ENCODE measurements at places on chromosomes 5 and 9.

GRCh38 chr9:138022121-138022741, 144.6 kb downstream of the CACNA1B start:
- DNase-seq, result peak; percentile 6

DNA sequence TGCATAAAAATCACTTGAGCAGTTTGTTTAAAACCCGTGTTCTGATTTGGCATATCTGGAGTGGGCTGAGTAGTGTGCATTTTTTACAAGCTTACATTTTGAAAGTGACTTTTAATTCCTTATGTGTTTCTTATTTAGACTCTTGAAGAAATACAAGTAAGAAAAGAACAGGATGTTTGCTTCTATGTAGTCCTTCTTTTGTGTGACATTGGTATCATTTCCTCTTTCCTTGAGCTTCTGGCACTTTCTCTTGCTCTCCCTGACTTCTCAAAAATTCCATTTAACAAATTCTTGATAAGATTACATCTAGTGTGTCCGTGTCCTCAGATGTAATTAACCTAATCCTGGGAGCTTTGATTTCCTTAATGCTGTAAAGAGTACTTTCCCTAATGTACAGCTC, 12.5 kb downstream of the GARNL3 start:
- no peak for DNase-seq

DNA sequence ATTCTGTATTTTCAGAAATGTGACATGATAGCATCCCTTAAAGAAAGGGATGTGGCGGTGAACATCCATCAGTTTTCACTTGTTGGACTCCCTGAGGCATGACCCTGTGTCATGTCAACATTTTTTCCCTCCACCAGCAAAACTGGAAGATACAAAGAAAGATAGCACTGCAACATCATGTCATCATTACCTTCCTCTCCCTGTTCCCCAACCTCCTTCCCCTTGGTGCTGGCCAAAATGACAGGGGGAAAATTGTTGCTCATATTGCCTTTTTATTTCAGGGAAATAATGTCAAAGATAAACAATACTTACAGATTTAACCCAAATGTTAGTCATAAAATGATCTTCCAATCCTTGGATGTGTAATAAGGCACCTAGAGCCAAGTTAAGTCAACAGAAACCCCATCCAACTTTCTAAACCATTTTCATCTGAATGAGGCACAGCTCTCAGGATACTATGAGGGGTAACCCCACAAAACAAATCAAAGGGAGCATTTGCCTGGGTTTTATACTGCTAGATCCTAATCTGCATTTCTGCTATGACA, 644.3 kb downstream of the ACTL7B start:
- DNase-seq, result no peak

DNA sequence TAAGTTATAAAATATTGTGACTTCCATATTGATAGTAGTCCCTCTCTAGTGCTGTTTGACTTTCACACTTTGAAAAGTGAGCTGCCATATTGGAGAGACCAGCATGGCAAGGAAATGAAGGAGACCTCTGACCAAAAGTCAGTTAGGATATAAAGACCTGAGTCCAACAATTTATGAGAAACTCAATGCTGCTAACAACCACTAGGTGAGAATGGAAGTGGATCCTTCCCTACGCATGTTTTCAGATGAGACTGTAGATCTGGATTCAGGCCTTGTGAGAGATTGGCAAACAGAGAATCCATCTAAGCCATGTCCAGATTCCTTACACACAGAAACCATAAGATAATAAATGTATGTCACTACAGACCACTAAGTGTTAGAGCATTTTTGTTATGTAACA, 81.6 kb downstream of the CTNND2 start:
- DNase-seq, result no peak

DNA sequence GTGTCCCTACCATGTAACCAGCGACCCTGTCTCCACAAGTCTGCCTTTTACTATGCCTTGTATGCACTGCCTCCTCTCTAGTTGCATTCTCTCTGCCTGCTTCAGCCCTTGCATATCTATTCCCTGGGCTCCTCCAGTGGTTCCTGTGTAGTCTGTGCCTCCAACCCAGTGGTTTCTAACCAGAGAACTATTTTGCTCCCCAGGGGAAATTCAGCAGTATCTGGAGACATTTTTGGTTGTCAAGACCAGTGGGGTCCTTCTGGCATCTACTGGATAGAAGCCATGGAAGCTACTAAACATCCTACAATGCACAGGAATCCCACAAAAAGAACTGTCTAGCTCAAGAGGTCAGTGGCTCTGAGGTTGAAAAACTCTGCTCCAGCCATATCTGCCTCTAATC, 224.1 kb upstream of the RASEF start:
- no peak for DNase-seq

- DNase-seq, result no peak
Measured at GRCh38 chr9:24385077-24385476, 160.6 kb downstream of the IZUMO3 start.

DNA sequence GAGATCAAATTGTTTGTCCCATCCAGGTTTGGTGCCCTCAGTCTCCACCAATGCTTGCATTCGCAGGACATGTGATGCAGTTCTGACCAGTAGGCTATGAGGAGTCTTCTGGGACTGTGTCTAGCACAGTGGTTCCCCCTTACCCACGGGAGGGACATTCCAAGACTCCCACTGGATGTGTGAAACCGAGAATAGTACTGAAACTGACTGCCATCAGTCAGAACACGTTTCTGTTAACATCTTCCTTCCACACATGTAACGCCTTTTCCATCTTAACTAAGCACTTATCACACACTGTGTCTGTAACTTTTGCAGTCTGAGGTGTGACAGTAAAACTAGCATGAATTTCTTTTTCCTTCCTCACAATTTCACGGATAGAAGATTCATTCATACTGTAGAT, 74.7 kb downstream of the PTTG1 start:
- DNase-seq, result no peak

DNA sequence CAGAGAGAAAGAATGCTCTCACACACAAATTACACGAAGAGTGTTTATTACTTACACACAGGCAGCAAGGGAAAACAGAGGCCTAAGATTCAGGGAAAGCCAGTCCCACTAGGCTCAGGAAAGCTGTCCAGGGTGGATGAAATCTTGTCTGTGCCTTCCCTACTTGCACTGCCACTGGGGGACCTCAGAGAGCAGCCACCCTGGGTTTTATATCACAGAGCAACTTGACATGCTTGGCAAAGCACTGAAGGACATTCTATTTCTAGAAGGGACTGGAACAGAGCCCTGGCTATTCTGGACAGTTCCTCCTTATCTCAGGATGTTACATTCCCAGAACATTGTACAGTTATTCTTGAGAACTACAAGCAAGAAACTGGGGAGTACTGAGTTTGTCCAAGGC, 7.5 kb upstream of the PRSS3 start:
- no peak for DNase-seq

- no peak for DNase-seq
Measured at GRCh38 chr5:143564417-143564816, 160.9 kb upstream of the NR3C1 start.

DNA sequence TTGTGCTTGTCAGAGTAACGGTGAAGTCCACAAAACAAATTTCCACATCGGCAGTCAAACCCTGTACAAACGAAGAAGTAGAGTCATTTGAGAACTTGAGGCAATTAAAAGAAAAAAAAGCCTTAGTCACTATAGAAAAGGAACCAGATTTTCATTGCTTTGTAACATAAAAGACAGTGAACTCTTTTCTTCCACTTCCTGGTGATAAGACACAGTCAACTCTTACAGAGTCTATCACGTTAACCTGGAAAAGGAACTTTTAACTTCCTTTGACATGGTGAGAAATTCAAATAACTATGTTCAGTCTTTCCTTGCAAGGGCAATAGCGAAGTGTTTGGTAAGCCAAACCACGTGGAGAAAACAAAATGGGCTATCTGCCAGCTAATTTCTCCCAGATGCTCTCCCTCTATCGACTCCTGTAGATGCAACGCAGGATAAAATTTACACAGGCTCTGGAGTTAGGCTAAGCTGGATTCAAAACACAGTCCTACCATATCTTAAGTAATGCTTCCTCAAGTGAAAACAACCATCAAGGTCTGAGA, 8.9 kb downstream of the ZFAND5 start:
- DNase-seq, result no peak

DNA sequence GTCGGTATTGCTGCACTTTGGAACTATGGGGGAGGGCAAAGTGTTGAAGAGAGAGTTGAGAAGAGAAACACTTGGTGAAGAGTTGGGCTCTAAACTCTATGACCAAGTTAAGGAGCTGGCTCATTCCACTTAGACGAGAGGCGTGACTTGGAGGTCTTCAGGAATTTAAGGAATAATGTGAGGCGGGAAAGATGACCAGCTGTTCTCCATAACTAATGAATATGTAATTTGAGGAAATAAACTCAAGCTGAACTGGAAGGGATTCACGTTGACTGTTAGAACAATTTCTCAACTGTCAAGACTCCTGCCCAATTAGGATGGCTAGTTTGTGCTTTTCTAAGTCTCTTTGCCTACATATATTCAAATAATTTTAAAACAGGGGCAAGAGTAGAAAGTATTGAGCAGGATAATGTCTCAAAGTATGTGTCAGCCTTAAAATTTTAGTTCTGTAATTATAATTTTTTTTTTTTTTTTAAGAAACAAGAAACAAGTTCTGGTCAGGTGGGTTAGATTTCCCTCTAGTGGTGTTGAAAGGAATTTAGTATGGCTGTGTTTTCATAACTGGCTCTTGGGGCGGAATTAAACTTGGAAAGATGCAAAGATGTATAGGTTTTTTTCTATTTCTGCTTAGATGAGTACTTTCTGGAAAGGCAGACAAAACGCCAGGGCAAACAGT, 33.4 kb downstream of the TMEM252 start:
- DNase-seq, result no peak

DNA sequence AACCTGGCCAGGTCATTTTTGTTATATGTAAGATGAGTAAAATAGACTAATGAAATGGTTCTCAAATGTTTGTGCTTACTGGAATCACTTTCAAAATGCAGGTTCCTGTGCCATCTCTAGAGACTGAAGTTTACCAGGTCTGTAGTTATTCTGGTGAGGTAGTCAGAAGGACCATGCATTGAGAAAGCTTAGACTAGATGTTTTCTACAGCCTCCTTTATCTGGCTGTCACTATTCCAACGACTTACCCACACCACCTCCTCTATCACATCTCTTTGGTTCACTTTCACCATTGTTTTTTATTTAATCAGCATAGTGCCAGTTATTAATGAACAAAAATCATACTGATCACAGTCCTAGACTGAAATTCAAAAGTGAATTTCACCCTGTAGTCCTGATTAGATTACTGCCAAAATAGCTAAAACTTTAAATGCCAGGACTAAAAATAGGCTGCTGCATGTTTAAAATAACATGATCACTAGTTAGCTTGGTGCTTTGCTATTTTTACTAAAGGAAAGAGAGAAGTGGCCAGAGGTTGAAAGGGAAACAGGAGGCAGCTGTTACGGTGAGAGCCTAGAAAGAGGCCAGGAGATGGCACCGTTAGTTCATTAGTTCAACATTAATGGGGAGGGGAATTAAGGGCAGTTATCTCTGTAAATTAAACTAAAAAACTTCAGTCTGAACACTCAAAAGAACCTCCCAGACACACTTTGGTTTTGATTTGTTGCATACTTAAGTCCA, 13.9 kb upstream of the FNIP1 start:
- DNase-seq, result no peak

- DNase-seq, result no peak
Measured at GRCh38 chr5:22643356-22643755, 209.8 kb downstream of the CDH12 start.

DNA sequence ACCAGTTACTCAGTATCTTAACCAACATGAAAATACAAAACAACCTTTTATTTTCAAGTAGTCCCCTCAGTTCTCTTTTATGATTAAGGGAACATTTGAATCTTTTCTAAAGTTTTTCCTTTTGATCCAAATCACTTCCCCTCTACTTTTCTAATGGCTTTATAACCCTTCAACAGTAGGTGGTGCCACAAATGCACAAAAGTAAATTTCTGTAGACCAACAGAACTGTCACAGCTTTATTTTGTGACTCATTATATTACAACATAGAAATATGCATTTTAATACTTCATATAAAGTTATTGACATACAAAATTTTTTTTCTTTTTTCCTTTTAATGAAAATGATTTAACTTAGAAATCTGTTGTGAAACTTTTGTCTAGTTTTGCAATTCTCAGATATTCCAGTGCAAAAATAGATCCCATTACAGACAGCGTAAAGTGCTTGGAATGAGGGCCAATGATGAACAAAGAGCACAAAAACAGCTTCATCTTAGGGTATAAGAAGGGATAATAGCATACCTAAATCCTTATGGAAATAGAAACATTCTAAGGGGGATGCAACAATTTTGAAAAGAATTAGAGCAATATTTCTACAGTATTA, 17.0 kb downstream of the NIPSNAP3B start:
- no peak for DNase-seq

GRCh38 chr9:21788752-21789151, 13.7 kb upstream of the MTAP start:
- no peak for DNase-seq

DNA sequence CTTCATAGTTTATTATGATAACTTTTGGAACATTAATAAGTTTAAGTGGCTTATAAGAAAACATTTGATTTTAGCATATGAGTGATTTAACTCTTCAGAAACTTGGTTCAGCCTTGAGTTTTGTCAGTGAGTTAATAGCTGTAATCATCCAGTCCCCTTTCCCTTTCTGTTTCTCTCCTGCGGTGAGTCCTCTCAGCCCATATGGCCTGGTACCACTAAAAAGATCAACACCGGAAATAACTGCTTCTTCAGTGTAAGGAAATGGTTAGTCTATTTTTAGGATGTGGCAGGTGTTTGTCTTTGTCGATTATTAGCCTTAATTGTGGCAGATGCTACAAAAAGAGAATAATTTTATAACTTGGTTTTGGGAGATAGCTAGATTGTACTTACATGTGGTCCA, 120.2 kb upstream of the GRHPR start:
- peak; percentile 19 for DNase-seq

All from stimulated activated CD4-positive, alpha-beta T cell treated with anti-CD3 and anti-CD28 coated beads, Interleukin-15, amount 100 ng/mL, for 48 hours (primary cell).